ENCODE measurements at places on chromosomes 2 and 18.
A peak's percentile ranks its signal among the peaks of the same experiment; 100 is the strongest.

DNA sequence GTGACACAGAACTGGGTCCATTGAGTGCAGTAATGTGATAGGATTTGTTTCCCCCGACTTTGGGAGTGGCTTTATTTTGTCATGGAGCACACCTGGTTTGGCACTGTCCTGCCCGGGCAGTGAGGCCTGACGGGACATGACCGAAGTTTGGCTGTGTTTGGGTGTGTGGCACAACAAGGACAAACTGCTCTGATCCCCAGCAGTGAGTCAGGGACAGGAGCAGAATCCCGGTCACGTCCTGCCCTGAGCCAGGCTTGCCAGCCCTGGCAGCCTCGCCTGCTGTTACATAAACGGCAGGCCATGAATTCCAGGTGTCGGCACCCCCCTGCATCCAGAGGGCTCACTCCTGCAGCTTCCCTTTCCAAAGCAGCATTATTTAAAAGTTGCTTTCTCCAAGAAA lies 45.7 kb downstream of the IMPA2 start:
- DNase-seq: no peak

- no peak for DNase-seq
Measured at GRCh38 chr2:232456296-232457120, 555 bp downstream of the ALPI start.

DNA sequence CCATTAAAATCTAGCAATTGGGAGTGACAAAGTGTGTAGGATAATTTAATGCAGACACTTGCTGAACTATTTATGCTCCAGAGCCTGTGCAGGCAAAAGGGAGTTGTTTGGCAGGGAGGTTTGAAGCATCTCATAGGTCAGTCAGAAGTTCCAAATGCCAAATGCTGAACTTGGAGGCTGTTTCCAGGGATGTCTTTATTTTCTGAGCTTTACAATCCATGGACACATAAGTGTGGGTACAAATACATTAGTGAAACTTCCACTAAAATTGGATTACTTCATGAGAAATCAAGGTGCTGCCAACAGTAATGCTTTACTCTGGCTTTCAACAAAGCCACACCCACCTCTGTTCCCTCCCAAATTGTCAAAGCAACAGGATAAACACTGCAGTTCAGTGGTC lies 422.1 kb upstream of the SETBP1 start:
- no peak for DNase-seq

GRCh38 chr2:163713534-163714311 lies 22.1 kb downstream of the FIGN start:
- DNase-seq: no peak

DNA sequence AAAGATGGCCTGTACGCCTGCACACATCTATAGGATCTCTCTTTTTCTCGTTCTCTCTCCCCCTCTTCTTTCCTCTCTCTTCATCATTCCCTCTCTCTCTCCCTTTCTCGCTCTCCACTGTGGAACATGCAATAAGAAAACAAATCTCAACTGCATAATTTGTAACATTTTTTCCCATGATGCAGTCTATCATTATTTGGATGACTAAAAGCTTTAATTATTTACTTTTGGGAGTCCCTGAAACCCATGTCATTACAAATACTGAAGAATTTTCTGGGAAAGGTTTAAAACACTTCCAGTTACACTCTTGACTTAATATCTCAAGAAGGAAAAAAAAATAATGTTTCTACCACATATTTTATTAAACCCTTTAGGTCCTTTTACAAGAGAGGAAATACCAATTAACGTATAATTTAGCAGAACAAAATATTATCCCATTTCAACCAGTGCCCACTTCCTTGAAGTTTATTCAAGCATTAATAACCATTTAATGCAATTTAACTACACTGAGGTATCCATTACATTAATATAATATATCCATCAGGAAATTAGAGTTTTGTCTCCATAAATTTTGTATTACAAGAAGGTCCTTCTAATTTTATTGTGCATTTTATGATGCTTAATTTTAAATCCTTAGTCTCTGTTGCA lies 1615.2 kb upstream of the ACVR2A start:
- DNase-seq: no peak

DNA sequence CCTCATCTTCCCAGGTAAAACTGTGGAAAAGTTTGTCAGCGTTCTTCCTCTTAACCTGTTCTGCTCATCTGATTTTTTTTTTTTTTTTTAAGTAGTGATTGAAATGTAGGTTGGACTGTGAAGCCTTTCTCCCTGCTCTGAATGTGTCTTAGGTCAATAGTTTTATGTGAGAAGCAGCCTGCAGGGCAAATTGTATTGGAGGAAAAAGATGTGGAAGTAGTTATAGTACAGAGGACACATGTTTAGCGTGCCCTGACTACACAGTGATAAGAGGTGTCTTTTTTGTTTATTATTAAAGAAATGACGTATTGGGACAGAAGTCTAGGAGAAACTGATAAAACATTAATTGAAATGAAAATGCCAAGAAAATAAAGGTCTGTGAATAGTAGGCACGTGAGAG lies 1.5 kb downstream of the MTA3 start:
- DNase-seq: no peak

DNA sequence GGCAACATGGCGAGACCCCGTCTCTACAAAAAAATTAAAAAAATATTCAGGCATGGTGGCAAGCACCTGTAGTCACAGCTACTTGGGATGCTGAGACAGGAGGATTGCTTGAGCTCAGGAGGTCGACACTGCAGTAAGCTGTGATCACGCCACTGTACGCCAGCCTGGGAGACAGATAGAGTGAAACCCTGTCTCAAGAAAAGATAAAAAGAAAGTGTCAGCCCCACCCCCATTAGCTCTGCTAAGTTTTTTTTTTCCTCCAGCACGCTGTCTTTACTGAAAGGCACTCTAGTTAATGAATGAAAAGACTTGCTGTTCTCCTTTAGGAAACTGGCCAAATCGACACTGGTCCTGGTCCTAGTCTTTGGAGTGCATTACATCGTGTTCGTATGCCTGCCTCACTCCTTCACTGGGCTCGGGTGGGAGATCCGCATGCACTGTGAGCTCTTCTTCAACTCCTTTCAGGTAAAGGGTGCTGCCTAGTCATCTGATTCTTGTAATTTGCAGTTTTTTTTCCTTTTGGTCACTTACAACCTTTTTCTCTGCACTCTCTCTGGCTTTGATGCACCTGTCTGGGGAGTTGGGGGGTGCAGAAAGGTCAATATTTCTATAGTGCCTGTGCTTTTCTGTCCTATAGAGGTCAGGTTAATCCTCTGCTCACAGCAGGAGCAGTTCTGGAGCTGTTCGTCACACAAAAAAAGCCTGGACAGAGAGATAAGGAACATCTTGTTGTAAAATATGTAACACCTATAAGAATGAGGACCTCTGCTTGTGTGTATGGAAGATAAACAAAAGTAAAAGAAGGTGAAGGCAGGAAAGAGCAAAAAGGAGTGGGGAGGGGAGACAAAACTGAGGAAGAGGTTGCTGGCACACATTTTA lies 82.3 kb downstream of the PTH2R start:
- no peak for DNase-seq

- no peak for DNase-seq
Measured at GRCh38 chr2:200172521-200172920, 134.0 kb upstream of the SPATS2L start.

GRCh38 chr18:59060551-59060950 lies 79.1 kb upstream of the SEC11C start:
- peak; percentile 87 for DNase-seq

DNA sequence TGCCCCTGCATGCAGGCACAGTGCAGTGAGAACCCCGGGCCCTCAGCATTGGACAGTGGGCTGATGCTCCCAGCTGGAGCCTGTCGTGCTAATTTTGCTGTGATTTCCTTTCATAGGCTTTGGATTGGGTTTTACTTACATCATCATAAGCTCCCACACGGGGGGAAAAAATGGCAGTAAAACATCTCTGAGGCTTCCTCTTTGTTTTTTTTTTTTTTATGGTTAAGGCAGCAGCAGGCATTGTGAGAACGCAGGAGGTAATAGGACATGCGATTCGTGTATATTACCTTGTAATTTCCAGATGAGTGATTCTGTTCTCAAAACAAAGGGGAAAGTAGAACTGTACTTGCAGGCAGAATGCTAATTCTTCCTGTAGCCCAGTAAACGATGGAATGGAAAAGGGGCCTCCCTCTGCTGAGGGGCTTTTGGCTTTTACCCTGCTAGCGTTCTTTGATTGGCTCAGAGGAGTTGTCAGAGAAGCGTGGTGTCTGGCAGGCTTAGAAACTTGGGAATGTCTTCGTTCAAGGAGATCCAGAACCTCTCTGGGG lies 89.7 kb downstream of the NPAS2 start:
- DNase-seq: no peak

DNA sequence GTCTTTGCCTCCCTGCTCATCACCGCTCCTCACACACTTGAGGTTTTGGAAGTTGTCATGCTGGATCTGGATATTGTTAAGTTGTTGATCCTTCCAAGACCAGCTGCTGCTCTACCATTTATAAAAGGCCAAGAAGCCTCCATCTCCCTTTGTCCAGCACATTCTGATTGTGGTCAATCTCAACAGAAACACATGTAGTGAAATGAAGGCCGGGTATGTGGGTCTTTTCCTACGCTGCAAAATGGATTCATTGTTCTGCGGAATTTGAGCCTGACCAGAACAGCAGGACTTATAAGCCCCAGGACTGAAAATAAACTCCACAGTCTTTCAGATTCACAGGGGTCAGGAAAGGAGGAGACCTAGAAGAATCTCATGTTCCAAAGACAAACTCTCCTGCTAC lies 238.4 kb downstream of the CMPK2 start:
- no peak for DNase-seq

- DNase-seq: peak; percentile 30
Measured at GRCh38 chr18:69216321-69216720, 184.4 kb upstream of the DOK6 start.

- DNase-seq: peak; percentile 80
Measured at GRCh38 chr2:71882949-71883472, 264.7 kb downstream of the CYP26B1 start.

- DNase-seq: no peak
Measured at GRCh38 chr2:108944601-108945331, 44.3 kb downstream of the EDAR start.

GRCh38 chr2:48264627-48265026 lies 265.3 kb upstream of the STON1 start:
- no peak for DNase-seq

DNA sequence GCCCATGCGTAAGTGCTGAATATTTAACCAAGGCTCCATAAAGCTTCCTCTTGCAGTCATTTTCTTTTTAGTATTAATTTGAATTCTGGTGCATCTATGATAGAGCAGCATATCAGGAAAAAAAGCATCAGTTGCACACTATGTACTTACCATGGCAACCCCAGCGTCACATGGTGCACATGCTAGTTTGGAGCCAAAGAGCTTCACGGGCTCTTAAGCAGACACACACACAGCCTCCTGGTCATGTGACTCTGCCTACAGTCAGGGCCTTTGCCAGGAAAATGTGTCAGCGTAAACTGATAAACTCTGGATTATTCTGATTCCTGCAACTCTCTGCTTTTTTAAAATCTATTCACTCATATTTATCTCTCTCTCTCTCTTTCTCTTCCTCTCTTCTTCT lies 30.2 kb downstream of the NYAP2 start:
- no peak for DNase-seq

GRCh38 chr2:199464606-199465352 lies 7.0 kb upstream of the SATB2 start:
- no peak for DNase-seq

DNA sequence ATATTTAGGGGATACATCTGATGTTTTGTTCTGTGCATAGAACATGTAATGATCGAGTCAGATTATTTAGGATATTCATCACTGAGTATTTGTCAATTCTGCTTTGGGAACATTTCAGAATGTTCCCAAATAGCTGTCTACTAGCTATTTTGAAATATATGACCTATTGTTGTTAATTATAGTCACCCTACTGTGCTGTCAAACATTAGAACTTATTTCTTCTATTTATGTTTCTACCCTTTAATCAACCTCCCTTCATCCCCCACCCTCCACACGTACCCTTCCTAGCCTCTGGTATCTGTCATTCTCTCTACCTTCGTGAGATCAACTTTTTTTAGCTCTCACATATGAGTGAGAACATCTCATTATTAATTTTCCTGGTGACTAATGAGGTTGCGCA lies 40.9 kb downstream of the ANKRD12 start:
- no peak for DNase-seq

DNA sequence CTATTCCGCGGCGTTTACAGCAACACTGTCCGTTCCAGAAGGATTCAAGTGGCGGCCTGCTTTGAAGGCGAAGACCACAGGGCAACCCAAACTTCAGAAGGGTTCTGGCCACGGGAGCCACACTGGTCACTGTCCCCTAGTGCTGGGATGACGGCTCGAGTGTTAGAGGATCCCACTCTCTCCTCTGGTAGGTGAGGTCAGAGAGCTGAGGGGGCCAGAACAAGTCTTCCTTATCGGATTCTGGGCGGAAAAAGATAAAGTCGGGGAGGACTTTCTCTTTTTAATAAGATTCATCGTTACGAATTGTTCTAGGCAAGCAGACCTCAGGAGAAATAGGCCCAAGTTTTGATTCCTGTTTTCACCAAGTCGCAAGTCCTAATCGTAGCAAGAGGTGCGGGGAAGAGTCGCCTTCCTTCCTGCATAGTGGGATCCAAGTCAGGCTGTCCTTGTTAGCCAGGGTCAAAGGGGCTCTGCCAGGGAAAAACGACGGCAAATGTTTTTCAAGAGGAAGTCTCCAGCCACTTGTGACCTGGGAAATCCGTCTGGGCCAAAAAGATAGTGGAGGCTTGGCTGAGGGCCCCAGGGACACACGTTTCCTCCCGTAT lies 864 bp upstream of the MYL12A start:
- no peak for DNase-seq

- DNase-seq: no peak
Measured at GRCh38 chr2:128269063-128269989, 49.3 kb downstream of the HS6ST1 start.

DNA sequence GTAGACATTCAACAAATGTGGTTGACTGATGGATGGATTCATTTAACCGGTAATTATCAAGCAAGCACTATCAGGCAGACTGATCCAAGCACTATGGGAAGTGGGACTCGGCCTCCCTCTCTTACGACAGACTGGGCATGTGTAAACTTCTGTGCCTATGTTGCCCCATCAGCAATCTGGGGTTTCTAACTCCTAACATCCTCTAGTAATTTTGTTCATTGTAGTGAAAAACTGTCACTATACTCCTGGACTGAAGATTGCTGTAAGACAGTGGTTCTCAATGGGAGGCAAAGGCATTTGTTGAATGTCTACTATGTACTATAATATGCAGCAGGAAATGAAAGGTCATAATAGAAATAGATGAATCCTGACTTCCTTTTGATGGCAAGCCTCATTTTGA lies 51.2 kb upstream of the CREB1 start:
- no peak for DNase-seq

GRCh38 chr18:46226461-46226860 lies 122.3 kb downstream of the HAUS1 start:
- no peak for DNase-seq

DNA sequence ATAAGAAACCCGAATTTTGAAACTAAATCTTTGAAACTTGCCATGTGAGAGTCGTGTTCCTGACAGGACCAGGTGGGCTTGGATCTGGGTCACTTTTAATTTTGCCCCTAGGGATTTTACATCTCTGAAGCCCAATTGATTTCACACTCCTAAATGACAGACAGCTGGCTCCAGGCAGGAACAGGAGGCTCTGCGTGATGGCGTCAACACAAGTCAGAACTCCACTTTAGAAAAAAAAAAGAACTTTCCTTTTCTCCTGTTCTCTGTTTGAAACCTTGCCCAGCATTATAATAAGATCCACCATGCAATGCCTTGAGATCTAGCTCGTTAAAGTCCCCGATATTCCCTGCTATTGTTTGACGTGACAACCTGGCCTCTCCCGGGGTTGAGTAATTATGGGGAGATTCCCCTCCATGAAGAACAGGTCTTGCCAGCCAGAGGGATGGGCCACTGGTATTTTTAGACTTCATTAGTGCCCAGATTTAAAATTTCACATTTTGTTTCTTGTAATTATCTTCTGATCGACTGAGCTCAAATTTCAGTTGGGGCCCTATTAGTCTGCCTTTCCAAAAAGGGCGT lies 260.3 kb downstream of the KLHL29 start:
- DNase-seq: no peak
